ENCODE measurements at places on chromosomes 12 and 14.

DNA sequence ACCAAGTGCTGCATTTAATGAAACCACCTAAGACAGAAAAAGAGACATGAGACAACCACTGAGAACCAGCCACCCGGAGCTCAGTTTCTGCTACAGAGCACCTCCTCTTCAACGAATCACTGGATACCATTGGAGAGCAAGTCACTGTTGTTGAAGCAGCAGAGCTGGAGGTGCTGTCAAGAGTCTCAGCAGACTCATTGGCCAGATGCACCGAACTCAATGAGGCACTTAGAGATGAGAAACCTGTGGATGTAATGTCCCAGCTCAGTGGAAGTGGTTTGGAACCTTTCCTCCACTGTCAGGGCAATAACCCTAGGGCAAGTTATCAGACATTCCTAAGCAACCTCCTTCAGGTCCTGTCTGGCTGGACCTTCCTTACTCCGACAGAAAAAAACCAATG, 13.1 kb downstream of the NPC2 start:
- H3K27ac ChIP-seq: no peak overlapping the region
- H3K27me3 ChIP-seq: no peaks in the 10 kb centered on the region
- no peaks in the 10 kb centered on the region for H3K4me1 ChIP-seq
- no peak for DNase-seq
- H3K4me3 ChIP-seq: no peak overlapping the region

GRCh38 chr12:701896-702539, 38.8 kb upstream of the NINJ2 start:
- no peak overlapping the region for H3K27ac ChIP-seq
- no peak for DNase-seq
- no peak overlapping the region for H3K4me3 ChIP-seq
- H3K36me3 ChIP-seq: no peaks in the 10 kb centered on the region
- no peaks in the 10 kb centered on the region for H3K27me3 ChIP-seq

DNA sequence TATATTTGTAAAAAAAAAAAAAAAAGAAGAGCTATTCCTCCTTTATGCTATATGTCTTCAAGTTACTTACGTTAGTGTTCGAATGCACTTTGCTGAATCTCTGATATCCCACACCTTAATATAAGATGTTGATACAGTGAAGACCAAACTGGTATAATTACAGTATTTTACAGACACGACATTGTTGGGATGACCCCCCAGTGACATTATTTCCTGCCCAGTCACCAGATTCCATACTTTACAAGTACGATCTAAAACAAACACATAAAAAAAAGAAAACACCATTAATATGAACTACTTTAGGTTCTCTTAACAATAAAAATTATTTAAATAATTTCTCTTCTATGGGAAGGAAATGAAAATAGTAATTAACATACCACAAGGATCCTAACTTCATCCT, 133.4 kb downstream of the KIF21A start:
- H3K27ac ChIP-seq: no peak overlapping the region
- no peaks in the 10 kb centered on the region for H3K4me1 ChIP-seq
- no peaks in the 10 kb centered on the region for H3K36me3 ChIP-seq
- H3K27me3 ChIP-seq: no peaks in the 10 kb centered on the region
- no peak overlapping the region for H3K4me3 ChIP-seq

GRCh38 chr12:87092421-87092820, 836.2 kb upstream of the MGAT4C start:
- DNase-seq: no peak
- no peaks in the 10 kb centered on the region for H3K27me3 ChIP-seq
- H3K4me1 ChIP-seq: no peaks in the 10 kb centered on the region

GRCh38 chr12:131372171-131372475, 338.8 kb upstream of the SFSWAP start:
- H3K4me1 ChIP-seq: no peaks in the 10 kb centered on the region
- H3K36me3 ChIP-seq: no peaks in the 10 kb centered on the region
- no peak overlapping the region for H3K27ac ChIP-seq
- no peak for DNase-seq
- H3K27me3 ChIP-seq: no peaks in the 10 kb centered on the region

Data from Peyer's patch (tissue), 4 donors.